Tibial artery (tissue), 4 donors: ENCODE measurements at places on chromosomes 7 and 10.

- DNase-seq, result peak; percentile 8
Observed at GRCh38 chr10:79044036-79044632, 24.6 kb upstream of the ZMIZ1 start.

- no peak for DNase-seq
Observed at GRCh38 chr7:37380831-37381230, 67.8 kb downstream of the ELMO1 start.

- DNase-seq, result peak; percentile 41
Observed at GRCh38 chr10:71982269-71983178, 18.3 kb downstream of the CHST3 start.

DNA sequence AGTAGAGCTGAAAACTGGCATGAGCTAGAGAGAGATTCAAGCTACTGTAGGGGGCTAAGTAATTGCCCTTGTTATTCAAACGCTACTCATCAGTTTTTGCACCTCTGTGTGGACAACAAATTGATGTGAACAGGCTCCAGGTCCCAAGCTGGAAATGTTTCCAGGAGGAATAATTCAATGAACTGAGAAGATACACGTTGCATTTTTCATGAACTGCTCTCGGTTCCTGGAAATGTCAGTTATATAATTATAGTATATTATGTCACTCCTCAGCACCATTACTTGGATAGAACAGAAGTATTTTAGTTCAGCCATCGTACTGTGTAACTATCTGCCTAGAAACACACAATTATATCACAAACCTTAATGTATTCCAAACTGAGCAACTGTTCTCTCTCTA, 65.9 kb upstream of the A1CF start:
- DNase-seq, result no peak

GRCh38 chr10:128110339-128110738, 15.9 kb downstream of the MKI67 start:
- DNase-seq, result no peak

GRCh38 chr7:44617225-44617890, 10.9 kb downstream of the OGDH start:
- no peak for DNase-seq

DNA sequence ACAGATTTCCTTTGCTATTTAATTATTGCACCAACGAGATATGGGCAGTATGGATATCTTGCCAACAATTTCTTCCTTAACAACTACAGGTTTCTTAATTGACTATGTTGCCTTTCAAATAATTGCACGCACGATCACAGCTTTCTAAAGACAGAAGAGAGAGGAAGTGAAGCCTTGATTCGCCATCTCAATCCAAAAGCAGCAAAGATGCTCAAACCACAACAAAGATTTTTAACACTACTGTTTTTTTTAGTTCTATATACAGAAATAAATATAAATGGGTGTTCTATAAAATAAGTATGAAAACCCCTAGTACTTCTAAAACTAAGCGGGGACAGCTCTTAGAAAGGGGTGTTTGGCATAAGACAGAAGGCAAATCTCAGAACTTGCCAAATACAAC, 251.3 kb downstream of the SFMBT2 start:
- no peak for DNase-seq

- no peak for DNase-seq
Observed at GRCh38 chr7:6294839-6295238, 22.4 kb upstream of the CYTH3 start.

GRCh38 chr10:72007246-72007892, 43.2 kb downstream of the CHST3 start:
- DNase-seq, result peak; percentile 41

GRCh38 chr7:50528266-50529092, 36.7 kb downstream of the DDC start:
- DNase-seq, result no peak

- DNase-seq, result no peak
Observed at GRCh38 chr7:50411332-50411731, 38.8 kb downstream of the FIGNL1 start.

DNA sequence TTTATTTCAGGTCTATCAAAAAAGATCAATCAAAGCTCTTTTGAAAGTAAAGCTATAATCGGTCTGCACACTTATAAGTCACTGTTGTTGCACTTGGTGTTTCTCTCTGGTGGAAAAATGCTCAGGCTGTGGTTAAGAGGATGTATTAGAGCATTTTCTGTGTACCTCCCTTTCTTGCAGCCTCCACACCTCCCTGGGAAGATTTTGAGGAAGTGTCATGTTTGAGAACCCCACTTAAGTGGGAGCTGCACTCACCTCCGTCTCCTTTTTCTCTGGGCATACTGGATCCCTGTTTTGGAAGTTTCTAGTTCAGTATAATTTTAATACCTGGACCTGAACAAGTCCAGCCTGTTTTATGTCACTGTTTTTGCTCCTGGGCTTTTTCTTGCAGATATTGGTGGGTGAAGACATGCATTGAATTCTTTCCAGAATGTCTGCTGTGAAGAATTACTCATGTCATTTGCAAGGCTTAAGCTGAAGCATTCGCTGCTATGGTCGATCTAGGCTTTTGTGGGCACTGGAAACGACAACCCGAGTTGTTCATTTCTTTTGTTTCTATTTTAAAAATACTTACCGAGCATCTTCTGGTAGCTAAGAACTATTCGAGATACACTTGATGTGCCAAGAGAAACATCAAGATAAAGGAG, 36.6 kb downstream of the TCF7L2 start:
- no peak for DNase-seq

- DNase-seq, result no peak
Observed at GRCh38 chr10:125568156-125568555, 114.8 kb downstream of the TEX36 start.
